NCI-H1694 treated with DMSO at 0.1 percent for 48 hours (cell line): ENCODE measurements at places on chromosomes 7 and 10.

GRCh38 chr10:26437637-26438461 is at the start of gene APBB1IP:
Gene APBB1IP (plus strand): TSS chr10:26438341. CDS start chr10:26492327, 53,986 bp downstream.
- no peak for DNase-seq

GRCh38 chr10:104563548-104563947 is 77.5 kb upstream of the SORCS3 start:
- no peak for DNase-seq

DNA sequence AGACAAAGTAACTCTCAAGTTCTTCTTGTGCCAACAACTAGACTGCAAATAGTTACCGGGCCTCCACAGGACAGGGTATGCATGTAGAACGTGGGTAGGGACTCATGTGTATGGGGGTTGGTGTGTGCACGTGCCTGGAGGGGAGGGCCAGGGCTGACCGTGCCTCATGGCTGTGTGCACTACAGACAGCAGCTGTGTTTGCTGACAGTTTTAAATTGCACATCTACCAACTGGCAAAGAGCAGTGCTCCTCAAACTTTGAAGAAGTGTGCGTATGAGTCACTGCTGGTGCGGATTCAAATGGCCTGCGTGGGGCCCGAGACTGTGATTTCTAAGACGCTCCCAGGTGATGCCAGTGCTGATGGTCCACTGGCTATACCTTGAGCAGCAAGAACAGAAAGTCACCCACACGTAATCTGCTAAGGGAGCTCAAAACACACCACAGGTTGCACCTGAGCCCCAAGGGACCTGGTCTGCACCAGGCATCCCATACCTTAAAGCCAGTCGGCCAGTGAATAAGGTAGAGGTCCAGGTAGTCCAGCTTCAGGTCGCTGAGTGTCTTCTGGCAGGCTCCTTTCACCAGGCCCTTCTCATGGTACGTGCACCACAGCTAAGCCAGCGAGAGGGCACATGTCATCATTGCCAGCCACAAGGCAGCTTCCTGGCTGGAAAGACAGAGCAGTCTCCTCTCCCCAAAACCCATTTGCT is 8.5 kb downstream of the AKR1B1 start:
- no peak for DNase-seq

DNA sequence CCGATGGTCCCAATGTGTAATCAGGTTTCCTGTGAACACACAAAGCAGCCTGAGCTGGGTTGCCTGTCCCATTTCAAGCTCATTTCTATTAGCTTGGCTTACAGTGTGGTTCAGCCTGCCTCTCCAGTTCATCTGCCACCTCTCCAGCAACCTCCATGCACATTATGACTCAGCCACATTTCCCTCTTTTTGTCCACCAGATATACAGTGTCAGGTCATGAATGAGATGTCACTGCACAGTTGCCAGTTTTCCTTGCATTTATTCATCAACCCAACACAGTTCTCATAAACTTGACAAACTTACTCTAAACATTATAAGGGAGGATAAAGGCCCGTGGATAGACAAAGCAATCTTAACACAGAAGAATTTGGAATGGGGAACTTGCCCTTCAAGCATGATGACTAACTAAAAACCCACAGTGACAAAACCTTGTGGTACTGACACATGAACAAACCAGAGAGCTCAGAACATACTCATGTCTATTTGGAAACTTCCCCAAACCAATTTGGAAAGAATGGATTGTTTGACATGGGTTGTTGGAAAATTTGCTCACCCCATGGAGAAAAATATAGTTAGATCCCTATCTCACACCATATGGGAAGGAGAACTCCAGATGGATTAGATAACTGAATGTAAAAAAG is 2.5 kb upstream of the CFAP58 start:
- no peak for DNase-seq

DNA sequence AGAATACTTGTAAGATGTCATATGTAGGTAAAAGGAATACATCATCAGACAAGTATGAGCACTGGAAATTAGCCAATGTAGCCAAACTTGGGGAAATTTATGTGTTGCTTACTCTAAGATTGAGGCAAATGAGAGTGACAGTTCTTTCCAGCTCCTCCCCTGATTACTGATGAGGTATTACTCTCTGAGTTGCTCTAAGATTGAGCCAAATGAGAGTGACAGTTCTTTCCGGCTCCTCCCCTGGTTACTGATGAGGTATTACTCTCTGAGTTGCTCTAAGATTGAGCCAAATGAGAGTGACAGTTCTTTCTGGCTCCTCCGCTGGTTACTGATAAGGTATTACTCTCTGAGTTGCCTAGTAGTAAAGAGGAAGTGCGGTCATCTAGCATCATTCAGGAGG is 435.8 kb downstream of the NRG3 start:
- DNase-seq = no peak

- DNase-seq = no peak
These were observed 33.5 kb upstream of the CCSER2 start for GRCh38 chr10:84294766-84295447.

GRCh38 chr7:106657085-106657991 is 3.6 kb downstream of the CCDC71L start:
- no peak for DNase-seq
